ENCODE measurements at places on chromosomes 16 and 17.

GRCh38 chr16:69095193-69095592 lies 10.3 kb upstream of the HAS3 start:
- DNase-seq, result no peak

DNA sequence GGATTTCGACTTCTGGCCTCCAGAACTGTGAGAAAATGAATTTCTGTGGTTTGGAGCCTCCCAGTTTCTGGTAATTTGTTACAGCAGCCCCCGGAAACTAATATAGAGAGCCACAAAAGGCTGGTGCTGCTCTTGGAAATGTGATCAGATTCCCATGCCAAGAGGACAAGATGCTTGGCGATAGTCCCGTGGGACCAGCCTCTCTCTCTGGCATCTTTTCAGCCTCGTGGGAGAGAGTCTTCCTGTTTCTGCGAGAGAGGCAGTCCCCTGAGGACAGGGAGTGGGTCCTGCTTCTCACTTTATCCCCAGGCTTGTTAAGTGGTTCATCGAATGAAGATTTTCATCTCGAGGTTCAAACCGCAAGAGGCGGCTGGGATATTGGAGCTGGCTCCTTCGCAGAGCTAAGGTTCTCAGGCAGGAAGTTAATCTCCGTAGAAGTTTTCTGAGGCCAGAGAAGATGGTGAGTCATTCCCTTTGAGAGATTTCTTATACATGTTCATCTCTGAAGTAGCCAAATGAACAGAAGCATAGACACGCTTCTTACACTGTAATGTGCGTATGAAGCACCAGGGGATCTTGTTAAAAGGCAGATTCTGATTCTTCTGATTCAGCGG lies 211.6 kb upstream of the SDK2 start:
- no peak for DNase-seq

GRCh38 chr17:79843816-79844800 lies 4.9 kb upstream of the CBX4 start:
- DNase-seq, result no peak

DNA sequence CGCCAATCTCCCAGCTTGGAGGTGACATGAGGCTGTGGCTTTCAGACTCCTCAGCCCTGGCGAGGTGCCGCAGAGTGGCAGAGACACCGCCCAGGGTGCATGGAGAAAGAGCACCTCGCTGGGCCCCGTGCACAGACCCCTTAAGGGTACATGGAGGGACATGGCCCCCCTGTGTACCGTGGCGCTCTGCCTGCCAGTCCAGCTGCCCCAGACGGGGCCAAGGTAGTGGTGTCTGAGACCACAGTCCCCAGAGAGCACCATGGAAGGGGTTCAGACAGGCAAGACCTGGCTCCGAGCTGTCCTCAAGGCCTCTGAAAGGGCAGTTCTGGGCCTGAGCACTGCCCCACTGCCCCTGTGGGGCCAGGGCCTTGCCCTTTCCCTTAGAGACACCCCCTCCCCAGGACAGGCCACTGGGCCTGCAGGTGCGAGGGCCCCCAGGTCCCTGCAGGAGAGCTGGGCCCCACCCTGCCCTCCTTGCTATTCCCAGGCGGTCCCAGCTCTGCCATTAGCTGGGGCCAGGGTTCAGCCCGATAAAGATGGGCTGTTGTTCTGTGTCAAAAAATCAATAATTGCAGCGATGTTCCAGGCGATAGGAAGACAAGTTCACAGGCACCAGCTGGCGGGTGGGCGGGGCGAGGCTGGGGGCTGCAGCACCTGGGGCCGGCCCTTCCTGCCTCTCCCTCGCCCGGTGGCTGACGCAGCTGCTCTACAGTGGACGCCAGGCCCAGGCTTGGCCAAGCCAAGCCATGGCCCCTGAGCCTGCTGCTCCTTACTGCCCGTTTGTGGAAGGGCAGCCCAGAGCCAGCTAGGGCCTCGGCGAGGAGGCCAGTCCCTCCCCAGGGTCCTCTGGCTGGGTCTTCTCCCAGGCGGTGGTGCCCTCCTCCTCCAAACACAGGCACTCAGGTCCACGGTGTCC lies 51.7 kb downstream of the ZFPM1 start:
- DNase-seq, result no peak

Measured in activated gamma-delta T cell (primary cell).